ENCODE measurements at places on chromosomes 12 and 14.

DNA sequence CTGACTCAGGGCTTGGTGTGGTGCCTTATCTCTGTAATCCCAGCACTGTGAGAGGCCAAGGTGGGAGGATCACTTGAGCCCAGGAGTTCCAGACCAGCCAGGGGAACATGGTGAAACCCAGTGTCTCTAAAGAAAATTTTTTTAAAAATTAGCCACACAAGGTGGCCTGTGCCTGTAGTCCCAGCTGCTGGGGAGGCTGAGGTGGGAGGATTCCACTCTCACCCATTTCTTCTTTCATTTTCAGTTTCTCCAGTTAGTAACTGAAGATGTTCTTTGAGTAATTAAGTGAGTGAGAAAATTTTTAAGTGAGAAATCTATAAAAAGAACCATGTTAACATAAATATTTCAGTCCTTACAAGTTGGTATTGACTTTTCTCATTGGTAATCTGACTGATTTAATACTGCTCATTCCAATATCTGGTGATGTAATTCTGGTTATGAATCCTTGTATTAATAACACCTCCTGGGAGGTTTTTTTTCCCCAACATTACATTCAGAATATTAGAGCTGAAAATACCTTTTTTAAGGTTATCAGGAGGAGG, 6.1 kb downstream of the METTL3 start:
- no peak for DNase-seq

DNA sequence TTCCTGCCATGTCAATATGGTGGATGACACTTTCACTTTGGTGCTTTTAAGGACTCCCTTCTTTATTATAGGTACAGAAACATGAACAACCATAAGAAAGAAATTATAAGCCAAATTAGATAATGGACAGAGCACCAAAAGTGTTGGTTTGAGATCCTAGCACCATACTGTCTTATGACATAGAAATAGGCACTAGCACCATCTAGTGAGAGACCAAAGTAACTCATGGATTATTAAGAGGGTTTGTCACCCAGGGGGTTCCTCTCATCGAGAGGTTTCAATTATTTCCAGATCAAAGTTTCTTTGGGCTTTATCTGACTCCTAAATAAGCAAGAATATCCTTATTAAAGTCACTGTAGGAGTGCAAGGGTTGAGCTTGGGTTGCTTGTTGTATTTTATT, 153.0 kb upstream of the DIO2 start:
- no peak for DNase-seq

GRCh38 chr14:75972801-75973421, 8.9 kb downstream of the TGFB3 start:
- DNase-seq: no peak

GRCh38 chr14:32967421-32967820, 28.7 kb downstream of the NPAS3 start:
- no peak for DNase-seq

DNA sequence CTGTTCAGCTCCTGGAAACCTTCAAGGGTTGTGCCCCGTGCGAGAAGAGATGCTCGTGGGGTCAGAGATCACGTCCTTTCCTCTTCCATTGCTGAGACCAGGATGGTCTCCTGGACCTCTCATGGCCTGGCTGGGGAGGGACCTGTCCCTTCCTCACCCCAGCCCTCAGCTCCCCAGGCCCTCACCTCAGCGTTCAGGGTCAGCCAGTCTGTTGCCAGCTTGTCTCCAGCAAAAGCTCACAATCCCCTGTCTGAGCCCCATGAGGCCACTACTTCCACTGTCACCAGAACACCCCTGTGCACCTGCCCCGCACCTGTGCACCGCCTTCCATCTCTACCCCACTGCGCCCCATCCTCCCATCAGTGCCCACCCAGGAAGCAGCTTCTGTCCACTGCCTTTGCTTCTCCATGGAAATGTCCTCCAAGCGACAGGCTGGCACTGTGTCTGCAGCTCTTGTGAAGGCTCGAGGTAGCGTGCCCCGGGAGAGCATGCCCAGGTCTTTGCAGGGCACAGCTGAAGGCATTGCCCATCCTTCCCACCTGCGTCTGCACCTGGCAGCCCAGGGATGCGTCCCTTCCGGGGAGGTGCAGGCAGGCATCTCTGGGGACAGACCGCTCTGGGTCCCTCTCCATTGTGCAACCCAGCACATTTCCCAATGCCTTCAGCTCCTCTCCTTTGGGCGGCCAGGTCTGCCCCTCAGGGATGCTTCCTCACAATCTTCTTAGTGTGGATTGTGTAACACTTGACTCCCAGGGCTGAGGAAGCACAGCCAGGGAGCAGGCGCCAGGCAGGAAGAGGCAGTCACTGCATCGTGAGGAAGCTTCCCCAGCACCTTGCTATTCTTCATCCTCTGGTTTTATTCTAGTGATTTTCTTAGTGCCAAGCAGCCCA, 179.6 kb downstream of the ADGRD1 start:
- no peak for DNase-seq

DNA sequence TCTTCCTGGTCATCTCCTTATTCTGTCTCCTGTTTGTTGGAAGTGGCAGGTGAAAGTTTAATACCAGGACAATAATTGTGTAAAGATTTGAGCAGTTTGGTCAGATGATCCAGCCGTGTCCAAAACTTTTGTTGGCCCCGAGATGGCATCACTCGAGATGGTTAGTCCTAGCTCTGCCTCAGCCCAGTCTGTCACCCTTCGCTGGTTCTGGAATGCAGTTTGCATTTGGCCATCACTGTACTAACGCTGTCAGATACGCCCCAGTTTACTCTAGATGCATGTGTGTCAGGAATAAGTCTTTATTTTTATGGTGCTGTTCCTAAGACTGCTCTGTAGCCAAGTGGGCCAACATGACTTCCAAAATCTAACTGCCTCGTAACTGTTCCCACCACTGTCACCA, 79.6 kb downstream of the MOK start:
- DNase-seq: no peak

Measured in stimulated activated CD4-positive, alpha-beta T cell treated with anti-CD3 and anti-CD28 coated beads, Interleukin-1b, Interleukin-23, amount 100 ng/mL, for 4 hours (primary cell).